Kidney (tissue), 22 donors: ENCODE measurements at places on chromosomes 7 and 10.

DNA sequence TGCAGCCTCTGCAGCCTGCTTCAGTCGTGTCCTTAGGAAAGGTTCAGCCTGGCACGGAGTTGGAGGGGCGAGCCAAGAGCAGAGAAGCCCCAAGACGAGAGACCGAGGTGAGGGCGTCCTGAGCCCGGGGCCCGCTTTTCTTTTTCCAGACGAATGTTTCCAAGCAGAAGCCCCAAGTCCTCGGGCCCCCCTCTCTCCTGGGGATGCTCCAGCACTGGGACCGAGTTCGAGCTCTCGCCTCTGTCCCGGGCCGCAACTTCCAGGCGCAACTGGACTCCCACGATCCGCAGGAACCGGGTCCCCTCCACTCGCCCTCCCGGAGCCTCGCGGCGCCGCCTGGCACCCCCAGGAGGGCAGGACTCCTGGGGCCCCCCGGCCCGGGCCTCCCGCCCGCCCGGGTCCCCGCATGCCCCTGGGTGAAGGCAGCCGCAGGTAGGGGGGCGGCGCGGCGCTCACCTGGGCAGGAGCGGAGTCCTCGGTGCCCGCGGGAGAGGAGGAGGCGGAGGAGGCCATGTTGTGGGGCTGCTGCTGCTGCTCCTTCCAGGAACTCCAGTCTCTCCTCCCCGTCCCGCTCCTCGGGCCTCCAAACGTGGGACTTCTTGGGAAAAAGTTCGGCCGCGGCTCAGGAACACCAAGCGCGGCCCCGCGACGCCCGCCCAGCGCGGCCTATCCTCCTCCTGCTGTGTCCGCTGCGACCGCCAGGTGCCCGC is 45.3 kb upstream of the CDK1 start:
- no peaks in the 10 kb centered on the region for H3K36me3 ChIP-seq
- peak overlapping the region; percentile 57 for H3K4me3 ChIP-seq
- peak overlapping the region; percentile 81 for H3K27ac ChIP-seq
- peak; percentile 78 for DNase-seq

GRCh38 chr7:47293884-47294555 is 287.9 kb downstream of the TNS3 start:
- H3K4me1 ChIP-seq: peaks cover 9% of the 10 kb centered on the region
- DNase-seq: no peak
- peak overlapping the region; percentile 84 for H3K27ac ChIP-seq
- no peaks in the 10 kb centered on the region for H3K27me3 ChIP-seq
- no peak overlapping the region for H3K4me3 ChIP-seq

DNA sequence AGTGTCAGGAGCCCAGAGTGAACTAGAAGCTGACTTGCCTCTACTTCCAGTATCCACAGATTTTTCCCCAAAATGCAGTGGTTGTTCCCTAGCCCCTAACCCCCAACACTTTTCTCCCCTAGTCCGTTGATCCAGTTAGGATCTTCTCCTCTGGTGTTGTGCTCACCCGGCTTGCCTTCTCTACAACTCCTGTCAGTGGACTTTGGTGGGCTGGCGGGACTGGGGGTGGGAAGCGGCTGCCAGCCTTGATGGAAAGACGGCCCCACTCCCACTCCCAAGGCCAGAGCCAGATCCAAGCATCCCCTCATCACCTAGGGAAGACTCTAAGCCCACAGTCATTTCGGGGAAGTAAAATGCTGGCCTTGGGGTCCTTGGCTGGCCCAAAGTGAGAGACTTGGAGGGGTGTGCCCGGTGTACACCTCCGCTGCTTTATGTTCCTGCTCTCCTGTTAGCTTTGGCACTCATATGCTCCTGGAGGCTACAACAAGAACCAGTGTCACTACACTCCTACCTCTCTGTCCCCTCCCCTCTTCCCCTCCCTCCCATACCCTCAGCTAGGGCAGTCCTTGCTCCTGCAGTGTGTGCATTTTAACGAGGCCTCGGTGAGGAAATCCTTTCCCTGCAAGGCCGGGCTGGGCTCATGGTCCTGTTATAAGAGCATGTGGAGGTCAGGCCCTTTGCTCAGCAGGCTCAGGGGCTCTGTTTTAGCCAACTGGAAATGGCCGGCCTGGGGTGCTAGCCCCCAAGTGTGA is 930 bp upstream of the HOXA10 start:
- DNase-seq: peak; percentile 93
- H3K4me3 ChIP-seq: peak overlapping the region; percentile 86
- H3K36me3 ChIP-seq: no peaks in the 10 kb centered on the region
- no peaks in the 10 kb centered on the region for H3K27me3 ChIP-seq
- peak overlapping the region; percentile 90 for H3K27ac ChIP-seq
- H3K4me1 ChIP-seq: no peaks in the 10 kb centered on the region

DNA sequence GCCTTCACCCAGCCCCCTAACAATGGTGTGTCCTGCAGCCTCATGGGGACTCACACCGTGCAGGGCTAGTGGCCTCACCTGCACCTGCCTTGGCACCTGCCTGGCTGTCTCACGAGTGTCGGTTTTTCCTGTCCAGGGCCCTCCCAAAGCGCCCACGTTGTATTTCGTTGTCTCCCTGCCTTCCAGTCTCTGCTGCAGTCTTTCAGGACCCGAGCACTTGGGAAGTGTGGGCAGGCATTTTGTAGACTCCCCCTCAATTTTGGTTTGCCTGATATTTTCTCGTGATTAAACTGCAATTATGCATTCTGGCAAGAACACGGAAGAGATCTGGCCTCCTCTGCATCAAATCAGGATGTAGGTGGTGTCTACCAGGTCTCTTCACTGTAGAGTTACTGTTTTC is 17.9 kb downstream of the BNIP3 start:
- H3K4me3 ChIP-seq: no peak overlapping the region
- no peak overlapping the region for H3K27ac ChIP-seq
- no peaks in the 10 kb centered on the region for H3K27me3 ChIP-seq

DNA sequence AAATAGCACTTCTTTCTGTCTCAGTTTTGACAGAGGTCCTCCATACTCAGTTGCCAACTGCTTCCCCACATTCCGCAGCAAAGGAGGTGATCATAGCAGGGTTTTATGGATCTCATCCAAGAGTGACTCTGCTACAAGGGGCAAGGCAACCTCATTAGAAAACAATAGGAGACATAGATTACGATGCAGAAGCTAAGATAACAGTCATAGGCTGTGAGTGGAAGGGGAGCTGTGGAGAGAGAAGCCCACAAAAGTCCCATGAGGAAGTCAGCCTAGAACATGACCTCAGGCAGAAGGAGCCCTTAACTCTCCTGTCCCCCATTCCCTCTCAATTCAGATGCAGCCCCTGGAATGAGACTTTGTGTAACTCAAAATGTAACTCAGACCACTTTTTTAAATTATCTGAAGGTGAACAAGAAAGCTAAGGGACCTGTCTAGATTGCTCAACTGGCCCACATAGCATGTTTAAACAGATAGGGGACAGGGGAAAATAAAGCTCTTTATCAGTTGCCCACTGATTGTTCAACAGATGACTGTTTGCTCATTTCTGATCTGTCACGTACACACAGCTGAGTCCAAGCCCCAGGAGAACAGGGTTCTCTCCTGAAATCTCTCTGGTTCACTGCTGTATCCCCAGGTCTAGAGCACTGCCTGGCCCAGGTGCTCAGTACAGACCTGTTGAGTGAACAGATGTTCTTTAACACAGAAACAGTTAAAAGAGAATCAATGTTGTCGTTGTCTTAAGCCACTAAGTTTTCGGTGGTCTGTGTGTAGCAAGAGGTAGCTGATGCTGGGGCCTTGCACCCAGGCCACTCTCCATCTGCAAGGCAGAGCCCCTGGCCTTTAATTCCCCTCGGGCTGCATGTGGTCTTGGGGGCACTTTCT is 1.5 kb upstream of the NCOA4 start:
- no peak overlapping the region for H3K4me3 ChIP-seq
- DNase-seq: no peak
- H3K4me1 ChIP-seq: peaks cover 12% of the 10 kb centered on the region
- no peak overlapping the region for H3K27ac ChIP-seq
- no peaks in the 10 kb centered on the region for H3K27me3 ChIP-seq

- H3K4me3 ChIP-seq: no peak overlapping the region
- DNase-seq: no peak
- no peaks in the 10 kb centered on the region for H3K27me3 ChIP-seq
- no peaks in the 10 kb centered on the region for H3K4me1 ChIP-seq
- no peak overlapping the region for H3K27ac ChIP-seq
Observed at GRCh38 chr7:2802101-2802500, 42.0 kb downstream of the GNA12 start.

- no peak overlapping the region for H3K27ac ChIP-seq
- no peak overlapping the region for H3K4me3 ChIP-seq
- H3K4me1 ChIP-seq: no peaks in the 10 kb centered on the region
- no peaks in the 10 kb centered on the region for H3K27me3 ChIP-seq
Observed at GRCh38 chr7:29424295-29424983, 139.2 kb upstream of the PRR15 start.

DNA sequence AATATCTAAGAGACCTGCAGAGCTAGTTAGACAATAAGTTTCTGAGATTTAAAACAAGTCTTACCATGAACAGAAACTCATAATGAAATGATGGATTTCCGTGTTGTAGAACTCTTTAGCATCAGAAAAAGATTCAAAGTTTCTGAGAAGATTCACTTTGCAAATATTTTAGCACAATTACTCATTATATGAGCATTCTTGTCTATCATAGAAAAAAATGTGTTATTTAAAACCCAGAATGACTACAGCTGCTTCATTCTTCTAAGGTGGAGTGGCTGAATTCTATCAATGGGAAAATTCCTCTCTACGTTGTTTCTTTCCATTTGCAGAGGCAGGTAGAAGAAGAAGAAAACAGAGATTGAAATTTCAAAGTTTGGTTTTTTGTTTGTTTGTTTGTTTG is 21.0 kb upstream of the RALA start:
- H3K4me3 ChIP-seq: no peak overlapping the region
- H3K36me3 ChIP-seq: no peaks in the 10 kb centered on the region
- H3K27ac ChIP-seq: no peak overlapping the region
- H3K4me1 ChIP-seq: no peaks in the 10 kb centered on the region
- no peaks in the 10 kb centered on the region for H3K27me3 ChIP-seq

- DNase-seq: no peak
- H3K36me3 ChIP-seq: no peaks in the 10 kb centered on the region
- no peaks in the 10 kb centered on the region for H3K27me3 ChIP-seq
- no peaks in the 10 kb centered on the region for H3K4me1 ChIP-seq
Observed at GRCh38 chr10:65796472-65796871, 1129.4 kb upstream of the LRRTM3 start.

- no peaks in the 10 kb centered on the region for H3K4me1 ChIP-seq
- H3K27me3 ChIP-seq: no peaks in the 10 kb centered on the region
- no peak for DNase-seq
- no peak overlapping the region for H3K4me3 ChIP-seq
- no peak overlapping the region for H3K27ac ChIP-seq
Observed at GRCh38 chr7:18996583-18996982, 120.9 kb downstream of the TWIST1 start.

GRCh38 chr10:3225561-3225960 is 53.0 kb upstream of the PITRM1 start:
- no peak overlapping the region for H3K27ac ChIP-seq
- no peaks in the 10 kb centered on the region for H3K27me3 ChIP-seq
- no peak for DNase-seq
- no peaks in the 10 kb centered on the region for H3K4me1 ChIP-seq

DNA sequence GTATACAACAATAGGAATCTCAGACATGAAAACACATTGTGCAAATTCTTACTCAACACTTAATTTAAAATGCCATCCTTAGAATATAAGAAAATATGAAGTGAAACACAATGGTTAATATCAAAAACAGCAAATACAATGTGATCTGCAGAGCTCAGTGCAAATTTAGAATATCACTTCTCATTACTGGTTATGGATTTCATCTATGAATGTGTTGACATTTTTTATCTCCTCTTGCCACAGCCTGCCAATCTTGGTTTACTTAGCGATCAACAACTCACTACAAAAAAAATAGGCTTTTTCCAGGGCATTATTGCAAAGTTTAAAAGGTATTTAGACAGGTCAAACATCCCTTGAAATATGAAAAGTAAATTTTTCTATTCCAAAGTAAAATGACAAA is 25.0 kb upstream of the RNF148 start:
- no peak for DNase-seq
- no peaks in the 10 kb centered on the region for H3K27me3 ChIP-seq
- H3K4me1 ChIP-seq: peaks cover 13% of the 10 kb centered on the region
- no peak overlapping the region for H3K27ac ChIP-seq

- DNase-seq: no peak
- H3K36me3 ChIP-seq: no peaks in the 10 kb centered on the region
- H3K27me3 ChIP-seq: no peaks in the 10 kb centered on the region
- no peak overlapping the region for H3K4me3 ChIP-seq
Observed at GRCh38 chr10:3620818-3621217, 164.2 kb downstream of the KLF6 start.

DNA sequence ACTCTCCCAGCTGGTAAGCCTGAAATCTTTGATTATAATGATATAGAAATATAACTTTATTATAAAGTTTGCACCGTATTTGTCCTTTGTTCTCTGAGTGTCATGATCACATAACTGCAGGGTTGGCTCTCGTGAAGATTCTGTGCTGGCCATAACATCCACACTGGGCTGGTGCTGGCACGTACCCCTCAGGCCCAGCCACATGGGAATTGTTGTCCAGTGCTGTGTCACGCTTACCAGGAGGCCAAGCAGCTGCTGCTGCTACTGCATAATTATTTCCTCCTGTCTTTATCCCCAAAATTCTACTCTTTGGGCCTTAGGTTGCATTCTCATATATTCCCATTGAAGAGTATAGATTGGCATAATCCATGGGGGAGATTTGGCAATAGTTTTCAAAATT is 20.8 kb upstream of the UCN3 start:
- H3K4me3 ChIP-seq: no peak overlapping the region
- H3K27me3 ChIP-seq: no peaks in the 10 kb centered on the region
- H3K36me3 ChIP-seq: no peaks in the 10 kb centered on the region
- H3K27ac ChIP-seq: no peak overlapping the region

DNA sequence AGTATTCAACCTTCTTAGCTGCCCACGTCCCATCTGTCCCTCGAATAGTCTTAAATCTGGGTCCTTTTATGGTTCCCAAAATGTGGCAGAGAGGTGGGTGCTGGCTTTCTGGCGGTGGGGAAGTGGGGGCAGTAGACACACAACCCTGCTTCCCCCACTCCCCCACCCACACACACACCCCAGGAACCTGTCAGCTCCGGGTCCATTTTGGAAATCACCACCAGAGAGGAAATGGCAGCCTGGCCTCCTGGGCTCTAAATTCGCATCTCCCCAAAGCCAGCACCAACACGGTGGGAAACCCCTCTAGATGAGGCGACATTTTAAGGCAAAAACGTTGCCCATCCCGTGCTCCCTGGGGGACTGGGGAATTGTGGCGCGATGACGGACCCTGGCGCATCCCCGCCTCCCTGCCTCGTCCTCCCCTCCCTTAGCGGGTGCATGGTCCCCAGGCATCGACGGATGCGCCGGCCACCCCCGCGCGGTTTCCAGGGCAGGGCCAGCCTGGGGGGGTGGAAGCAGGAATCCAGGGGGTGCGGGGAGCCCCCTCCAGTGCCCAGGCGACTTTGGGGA is 702 bp downstream of the TMEM130 start:
- no peak overlapping the region for H3K27ac ChIP-seq
- H3K4me1 ChIP-seq: no peaks in the 10 kb centered on the region
- no peak for DNase-seq
- no peak overlapping the region for H3K4me3 ChIP-seq
- H3K27me3 ChIP-seq: peaks cover 5% of the 10 kb centered on the region
- H3K36me3 ChIP-seq: no peaks in the 10 kb centered on the region

GRCh38 chr7:133869556-133869955 is 257.6 kb upstream of the LRGUK start:
- no peaks in the 10 kb centered on the region for H3K36me3 ChIP-seq
- no peak overlapping the region for H3K27ac ChIP-seq
- H3K4me1 ChIP-seq: no peaks in the 10 kb centered on the region
- no peaks in the 10 kb centered on the region for H3K27me3 ChIP-seq

- no peaks in the 10 kb centered on the region for H3K36me3 ChIP-seq
- DNase-seq: peak; percentile 37
- H3K4me3 ChIP-seq: no peak overlapping the region
- no peaks in the 10 kb centered on the region for H3K4me1 ChIP-seq
Observed at GRCh38 chr10:59779756-59780533, 26.7 kb upstream of the MRLN start.
